ENCODE measurements at places on chromosomes 7 and 10. TPM values are rescaled to one million over a fixed set of nuclear protein-coding genes. Genes with fewer than 3 reads are reported as not detected.

The CYP3A4 gene
- total RNA-seq = not detected

The PRF1 gene
- not detected for total RNA-seq

The CTNNA3 gene
- total RNA-seq = under 0.01 TPM

The MKRN1 gene
- total RNA-seq = 57.1 TPM

The HYAL4 gene
- total RNA-seq = not detected
